ENCODE measurements at places on chromosomes 2 and 18.

DNA sequence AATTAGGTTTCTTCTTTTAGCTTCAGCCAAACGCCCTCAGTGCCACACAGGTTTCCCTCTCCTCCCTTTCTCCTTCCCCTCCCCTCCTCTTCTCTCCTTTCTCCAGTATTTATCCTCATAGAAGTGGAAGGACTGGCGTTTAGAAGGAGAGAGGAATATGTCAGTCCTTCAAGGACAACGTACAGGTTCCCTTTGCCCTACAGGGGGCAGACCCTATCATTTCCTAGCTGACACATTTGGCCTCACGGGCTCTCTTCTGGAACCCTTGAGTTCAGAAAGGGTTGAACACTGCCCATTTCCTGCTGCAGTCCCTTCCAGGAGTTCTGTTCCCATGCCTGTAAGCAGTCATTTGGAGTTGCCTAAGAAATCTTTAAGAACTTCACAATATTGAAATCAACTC, 46.1 kb downstream of the CDCA7 start:
- H3K27me3 ChIP-seq, result peaks cover 58% of the 10 kb centered on the region
- peak; percentile 9 for DNase-seq
- no peaks in the 10 kb centered on the region for H3K36me3 ChIP-seq
- no peak overlapping the region for H3K27ac ChIP-seq

GRCh38 chr18:31595121-31595771, 3.6 kb downstream of the TTR start:
- no peaks in the 10 kb centered on the region for H3K4me1 ChIP-seq
- peaks cover 8% of the 10 kb centered on the region for H3K27me3 ChIP-seq
- DNase-seq, result no peak
- no peaks in the 10 kb centered on the region for H3K36me3 ChIP-seq
- H3K4me3 ChIP-seq, result no peak overlapping the region

DNA sequence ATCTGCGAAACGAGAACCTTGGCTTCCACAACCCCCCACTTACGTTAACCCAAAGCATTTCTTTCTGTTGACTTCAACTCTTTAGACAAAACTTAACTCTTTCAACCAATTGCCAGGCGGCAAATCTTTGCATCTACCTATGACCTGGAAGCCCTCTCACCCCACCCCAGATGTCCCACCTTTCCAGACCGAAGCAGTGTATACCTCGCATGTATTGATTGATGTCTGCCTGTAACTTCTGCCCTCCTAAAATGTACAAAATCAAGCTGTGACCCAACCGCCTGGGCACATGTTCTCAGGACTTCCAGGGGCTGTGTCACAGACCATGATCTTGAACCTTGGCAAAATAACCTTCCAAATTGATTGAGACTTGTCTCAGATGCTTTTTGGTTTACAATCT, 12.3 kb downstream of the AQP12B start:
- no peaks in the 10 kb centered on the region for H3K4me1 ChIP-seq
- H3K27me3 ChIP-seq, result peaks cover 20% of the 10 kb centered on the region
- no peaks in the 10 kb centered on the region for H3K36me3 ChIP-seq

- no peak for DNase-seq
- no peak overlapping the region for H3K27ac ChIP-seq
- no peaks in the 10 kb centered on the region for H3K36me3 ChIP-seq
- no peak overlapping the region for H3K4me3 ChIP-seq
- H3K4me1 ChIP-seq, result peaks cover 3% of the 10 kb centered on the region
Measured at GRCh38 chr18:31197676-31198075, 35.0 kb upstream of the DSC1 start.

DNA sequence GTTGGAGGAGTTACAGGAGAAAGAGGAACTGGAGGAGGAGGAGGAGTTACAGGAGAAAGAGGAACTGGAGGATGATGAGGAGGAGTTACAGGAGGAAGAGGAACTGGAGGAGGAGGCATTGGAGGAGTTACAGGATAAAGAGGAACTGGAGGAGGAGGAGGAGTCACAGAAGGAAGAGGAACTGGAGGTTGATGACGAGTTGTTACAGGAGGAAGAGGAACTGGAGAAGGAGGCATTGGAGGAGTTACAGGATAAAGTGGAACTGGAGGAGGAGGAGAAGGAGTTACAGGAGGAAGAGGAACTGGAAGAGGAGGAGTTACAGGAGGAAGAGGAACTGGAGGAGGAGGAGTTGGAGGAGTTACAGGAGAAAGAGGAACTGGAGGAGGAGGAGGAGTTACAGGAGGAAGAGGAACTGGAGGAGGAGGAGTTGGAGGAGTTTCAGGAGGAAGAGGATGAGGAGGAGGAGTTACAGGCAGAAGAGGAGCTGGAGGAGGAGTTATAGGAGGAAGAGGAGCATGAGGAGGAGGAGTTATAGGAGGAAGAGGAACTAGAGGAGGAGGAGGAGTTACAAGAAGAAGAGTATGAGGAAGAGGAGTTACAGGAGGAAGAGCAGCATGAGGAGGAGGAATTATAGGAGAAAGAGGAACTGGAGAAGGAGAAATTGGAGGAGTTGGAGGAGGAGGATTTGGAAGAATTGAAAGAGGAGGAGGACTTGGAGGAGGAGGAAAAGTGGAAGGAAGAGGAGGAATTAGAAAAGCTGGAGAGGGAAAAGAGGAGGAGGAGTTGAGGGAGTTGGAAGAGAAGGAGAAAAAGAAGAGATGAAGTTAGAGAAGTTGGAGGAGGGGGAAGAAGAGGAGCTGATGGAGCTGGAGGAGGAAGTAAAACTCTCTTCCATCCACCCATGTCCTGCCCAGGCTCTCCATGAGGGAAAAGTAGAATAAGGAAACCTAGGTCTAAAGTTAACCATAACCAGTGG, 37.2 kb downstream of the CLASP1 start:
- H3K4me1 ChIP-seq, result peaks cover 12% of the 10 kb centered on the region
- no peak for DNase-seq
- H3K4me3 ChIP-seq, result no peak overlapping the region
- H3K27me3 ChIP-seq, result no peaks in the 10 kb centered on the region

Measured in activated naive CD4-positive, alpha-beta T cell treated with anti-CD3 and anti-CD28 coated beads for 36 hours (primary cell).